ENCODE measurements at places on chromosomes 7 and 10. TPM values are rescaled to one million over a fixed set of nuclear protein-coding genes. Genes with fewer than 3 reads are reported as not detected.

SYT15B gene
- 0.08 TPM for total RNA-seq

COMMD3 gene
- total RNA-seq = 2.5 TPM

DNA sequence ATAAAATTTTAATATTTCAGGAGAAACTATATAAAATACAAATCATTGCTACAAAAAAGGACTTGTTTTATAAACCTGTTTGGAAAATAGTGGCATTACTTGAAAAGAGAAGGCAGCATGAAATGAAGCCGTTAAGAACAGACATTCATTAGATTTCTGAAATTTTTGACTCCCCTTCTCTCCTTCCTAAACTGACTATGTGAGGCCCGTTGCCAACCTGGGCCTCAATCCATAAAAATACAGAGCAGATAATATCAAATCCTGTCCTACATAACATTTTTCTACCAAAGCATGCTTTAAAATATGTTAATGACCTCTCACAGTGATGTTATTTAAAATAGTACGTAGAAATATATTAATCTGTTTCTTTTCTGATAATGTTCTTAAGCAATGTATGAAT lies 34.5 kb upstream of the ING3 start:
- H3K36me3 ChIP-seq = no peaks in the 10 kb centered on the region
- H3K4me1 ChIP-seq = peaks cover 5% of the 10 kb centered on the region
- no peak overlapping the region for H3K27ac ChIP-seq
- H3K27me3 ChIP-seq = no peaks in the 10 kb centered on the region
- H3K4me3 ChIP-seq = no peak overlapping the region

PCGF5 gene
- 7.7 TPM for total RNA-seq

DNA sequence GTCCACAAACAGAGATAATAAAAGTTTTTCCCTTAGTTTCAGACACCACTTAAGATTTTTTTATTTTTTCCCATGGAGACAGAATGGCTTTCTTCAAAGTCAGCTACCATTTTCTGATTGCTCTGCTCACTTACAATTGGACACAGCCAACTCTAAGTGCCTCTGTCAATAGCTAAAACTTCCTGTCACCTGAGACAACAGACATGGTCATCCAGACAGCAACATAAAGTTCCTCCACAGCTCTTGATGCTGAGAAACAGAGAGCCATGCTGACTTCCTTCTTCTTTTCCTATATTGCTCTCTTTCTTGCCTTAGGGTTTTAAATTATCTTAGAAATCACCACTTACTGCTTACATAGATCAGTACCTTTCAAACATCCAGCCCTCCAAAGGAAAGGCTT lies 12.0 kb downstream of the ZNF800 start:
- H3K27me3 ChIP-seq = no peaks in the 10 kb centered on the region
- no peak overlapping the region for H3K4me3 ChIP-seq
- no peaks in the 10 kb centered on the region for H3K36me3 ChIP-seq
- no peak overlapping the region for H3K27ac ChIP-seq
- H3K4me1 ChIP-seq = peaks cover 5% of the 10 kb centered on the region
- no peak for DNase-seq

DNA sequence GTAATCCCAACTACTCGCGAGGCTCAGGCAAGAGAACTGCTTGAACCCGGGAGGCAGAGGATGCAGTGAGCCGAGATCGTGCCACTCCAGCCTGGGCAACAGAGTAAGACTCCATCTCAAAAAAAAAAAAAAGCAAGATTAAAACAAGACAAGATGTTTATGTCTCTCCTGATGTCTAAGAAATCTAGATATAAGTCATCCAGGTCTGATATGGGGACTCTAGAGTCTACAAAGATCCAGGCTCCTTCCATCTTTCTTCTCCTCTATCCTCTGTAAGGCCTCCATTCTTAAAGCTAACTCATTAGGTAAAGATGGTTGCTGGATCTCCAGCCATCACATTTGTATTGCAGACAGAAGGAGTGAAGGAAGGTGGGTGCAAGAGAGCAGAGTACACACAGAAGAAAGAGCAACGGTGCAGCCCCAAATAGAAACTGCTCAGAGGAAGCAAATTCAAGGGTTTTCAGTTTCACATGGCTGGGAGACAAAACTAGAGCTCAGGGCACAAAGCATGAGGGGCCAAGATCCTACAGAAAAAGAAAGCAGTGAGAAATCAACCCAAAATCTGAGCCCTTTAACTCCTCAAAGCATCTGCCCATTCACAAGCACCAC lies 57.6 kb downstream of the USP6NL start:
- peaks cover 14% of the 10 kb centered on the region for H3K4me1 ChIP-seq
- H3K27me3 ChIP-seq = no peaks in the 10 kb centered on the region
- no peak overlapping the region for H3K4me3 ChIP-seq
- no peaks in the 10 kb centered on the region for H3K36me3 ChIP-seq
- 0 out of 2 replicates have a peak overlapping the region, but pooled peaks have one; percentile 21 for H3K27ac ChIP-seq
- no peak for DNase-seq

DNA sequence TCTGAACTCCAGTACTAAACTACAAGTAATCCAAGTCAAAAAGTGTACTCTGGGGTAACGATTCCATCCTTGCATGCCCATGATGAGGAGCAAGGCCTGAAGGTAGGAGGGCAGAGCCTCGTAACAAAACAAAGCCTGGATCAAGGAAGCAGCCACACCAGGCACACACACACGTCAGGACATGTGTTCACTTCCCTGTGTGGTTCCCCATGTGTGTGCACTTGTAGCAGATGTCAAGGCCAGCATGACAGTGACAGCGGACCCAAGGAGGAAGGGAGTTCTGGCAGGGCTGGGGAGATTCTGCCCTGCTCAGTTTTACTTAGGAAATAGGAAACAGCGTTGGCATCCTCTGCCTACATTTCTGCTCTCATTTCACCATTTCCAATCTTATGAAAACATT lies 92.8 kb downstream of the ALOX5 start:
- H3K4me1 ChIP-seq = peaks cover 15% of the 10 kb centered on the region
- H3K4me3 ChIP-seq = no peak overlapping the region
- no peaks in the 10 kb centered on the region for H3K36me3 ChIP-seq
- no peaks in the 10 kb centered on the region for H3K27me3 ChIP-seq
- no peak for DNase-seq
- H3K27ac ChIP-seq = no peak overlapping the region

DNA sequence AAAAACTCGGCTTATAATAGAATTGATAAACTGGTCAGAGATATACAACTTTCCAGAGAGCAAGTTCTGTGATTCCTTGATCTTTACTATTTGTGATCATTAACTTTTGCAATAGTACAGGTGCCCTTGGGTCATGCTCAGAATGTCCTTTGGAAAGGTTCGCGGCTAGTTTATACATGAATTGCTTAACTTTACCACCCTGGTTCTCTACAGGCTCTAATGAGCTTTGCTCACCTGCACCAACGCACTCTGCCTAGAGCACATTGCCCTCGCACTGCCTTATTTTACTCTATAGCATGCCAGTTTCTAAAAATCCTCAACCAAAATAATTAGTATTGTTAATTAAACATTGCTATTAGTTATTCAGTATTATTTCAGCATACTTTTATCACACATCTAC lies 931.2 kb upstream of the KCND2 start:
- H3K27me3 ChIP-seq = no peaks in the 10 kb centered on the region
- no peaks in the 10 kb centered on the region for H3K36me3 ChIP-seq
- H3K27ac ChIP-seq = no peak overlapping the region
- no peak overlapping the region for H3K4me3 ChIP-seq
- no peaks in the 10 kb centered on the region for H3K4me1 ChIP-seq

- H3K4me3 ChIP-seq = no peak overlapping the region
- H3K27ac ChIP-seq = no peak overlapping the region
- no peaks in the 10 kb centered on the region for H3K27me3 ChIP-seq
- H3K4me1 ChIP-seq = no peaks in the 10 kb centered on the region
- H3K36me3 ChIP-seq = no peaks in the 10 kb centered on the region
Measured at GRCh38 chr10:125774581-125775191, 935 bp downstream of the MMP21 start.

DNA sequence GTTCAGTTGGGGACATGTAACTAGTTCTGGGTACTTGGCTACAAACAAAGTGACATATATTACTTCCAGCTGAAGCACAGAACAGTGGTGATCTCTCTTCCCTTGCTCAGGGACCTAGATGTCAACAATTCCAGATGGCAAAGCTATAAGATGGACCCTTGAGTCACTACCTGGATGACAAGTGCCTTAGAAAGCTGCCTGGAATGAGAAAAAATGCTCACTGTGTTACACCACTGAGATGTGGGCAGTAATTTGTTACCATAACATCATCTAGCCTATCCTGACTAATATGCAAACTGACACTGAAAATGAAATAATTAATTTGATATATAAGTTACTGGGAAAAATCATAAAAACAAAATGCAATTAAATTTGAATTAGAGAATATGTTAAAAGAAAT lies 16.4 kb upstream of the CTTNBP2 start:
- H3K4me3 ChIP-seq = no peak overlapping the region
- no peaks in the 10 kb centered on the region for H3K27me3 ChIP-seq
- peaks cover 29% of the 10 kb centered on the region for H3K4me1 ChIP-seq

DNA sequence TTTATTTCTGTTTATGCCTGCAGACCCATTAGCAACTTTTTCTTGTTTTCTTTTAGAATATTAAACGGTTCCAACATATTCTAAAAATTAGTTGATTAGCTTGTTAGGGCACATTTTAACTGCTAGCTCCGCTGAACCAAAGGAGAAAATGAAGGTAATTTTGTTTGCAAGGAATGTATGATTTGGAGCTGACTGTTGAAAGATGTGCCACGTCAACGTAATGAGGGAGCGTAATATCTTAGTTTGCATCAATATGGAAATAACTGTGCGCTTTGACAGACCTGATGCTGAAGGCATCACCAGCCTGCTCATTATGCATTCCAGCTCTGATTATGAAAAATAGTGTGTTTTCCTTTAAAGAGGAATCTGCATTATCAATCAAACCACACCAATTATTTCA lies 102.0 kb upstream of the CTBP2 start:
- H3K27me3 ChIP-seq = no peaks in the 10 kb centered on the region
- H3K4me1 ChIP-seq = peaks cover 7% of the 10 kb centered on the region
- no peak overlapping the region for H3K4me3 ChIP-seq

DNA sequence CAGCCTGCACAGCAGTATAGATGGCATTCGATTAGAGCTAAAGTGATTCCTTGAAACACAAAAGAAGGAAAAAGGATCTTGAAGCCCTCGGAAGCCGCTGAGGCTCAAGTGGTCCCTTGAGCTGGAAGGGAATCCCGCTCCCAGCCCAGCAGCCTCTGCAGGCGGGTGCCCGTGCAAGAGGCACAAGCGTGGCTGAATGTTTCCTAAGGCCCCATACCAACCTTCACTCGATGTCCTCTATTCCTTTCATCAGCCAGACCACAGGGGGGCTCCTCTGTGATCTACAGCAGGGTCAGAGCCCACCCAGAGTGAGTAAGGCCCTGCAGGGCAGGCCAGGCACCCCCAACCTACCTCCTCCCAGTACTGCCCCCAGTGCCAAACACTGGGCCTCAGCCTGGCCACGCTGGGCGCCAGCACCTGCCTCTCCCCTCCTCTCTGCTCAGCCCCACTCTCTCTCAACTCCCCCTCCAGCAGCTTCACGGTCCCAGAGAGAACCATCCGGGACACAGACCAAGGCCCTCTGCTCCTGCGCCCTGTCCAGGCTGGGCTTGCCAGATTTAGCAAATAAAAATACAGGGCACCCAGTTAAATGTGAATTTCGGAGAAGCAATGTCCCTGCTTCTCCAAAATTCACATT lies 30.5 kb downstream of the EBF3 start:
- H3K27me3 ChIP-seq = no peaks in the 10 kb centered on the region
- no peak overlapping the region for H3K27ac ChIP-seq
- no peak overlapping the region for H3K4me3 ChIP-seq
- H3K4me1 ChIP-seq = no peaks in the 10 kb centered on the region

KNDC1 gene
- 16.0 TPM for total RNA-seq

ITIH5 gene
- total RNA-seq = 2.2 TPM

- no peaks in the 10 kb centered on the region for H3K27me3 ChIP-seq
- H3K4me3 ChIP-seq = no peak overlapping the region
- no peak overlapping the region for H3K27ac ChIP-seq
- DNase-seq = no peak
- no peaks in the 10 kb centered on the region for H3K36me3 ChIP-seq
Measured at GRCh38 chr7:6250364-6250833, 22.0 kb downstream of the CYTH3 start.

DNA sequence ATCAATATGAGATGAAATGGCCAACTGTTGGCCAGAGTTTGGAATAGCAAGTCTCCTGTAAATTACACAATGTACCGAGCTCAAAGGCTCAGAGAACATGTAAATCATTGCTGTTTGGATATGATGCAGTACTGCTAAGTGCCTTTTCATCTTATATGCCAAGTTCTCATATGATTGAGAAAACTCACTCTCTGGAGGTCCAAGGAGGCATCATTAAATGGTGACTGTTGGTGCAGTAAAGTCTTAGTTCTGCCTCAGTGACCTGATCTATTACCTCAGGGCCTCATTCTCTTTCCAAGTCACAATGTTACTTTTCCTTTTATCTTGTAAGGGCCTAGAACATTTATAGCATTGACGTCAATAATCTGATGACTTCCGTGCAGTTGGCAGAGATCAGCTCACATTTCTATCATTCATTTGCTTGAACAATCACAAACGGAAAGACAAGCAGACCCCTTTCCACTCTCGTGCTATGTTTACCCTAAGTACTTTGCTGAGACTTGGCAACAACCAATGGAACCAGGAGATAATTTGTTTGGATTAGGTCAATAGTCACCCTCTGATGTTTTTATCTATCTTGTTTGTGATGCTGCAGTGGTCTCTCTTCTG lies 32.6 kb upstream of the PDK4 start:
- H3K27me3 ChIP-seq = no peaks in the 10 kb centered on the region
- no peak for DNase-seq
- H3K27ac ChIP-seq = no peak overlapping the region
- no peak overlapping the region for H3K4me3 ChIP-seq
- H3K4me1 ChIP-seq = peaks cover 7% of the 10 kb centered on the region
- H3K36me3 ChIP-seq = no peaks in the 10 kb centered on the region

Measured in GM23338 (cell line).